ENCODE measurements at places on chromosomes 11 and 22.

- DNase-seq: no peak
Observed at GRCh38 chr11:100575860-100576717, 111.0 kb upstream of the ARHGAP42 start.

DNA sequence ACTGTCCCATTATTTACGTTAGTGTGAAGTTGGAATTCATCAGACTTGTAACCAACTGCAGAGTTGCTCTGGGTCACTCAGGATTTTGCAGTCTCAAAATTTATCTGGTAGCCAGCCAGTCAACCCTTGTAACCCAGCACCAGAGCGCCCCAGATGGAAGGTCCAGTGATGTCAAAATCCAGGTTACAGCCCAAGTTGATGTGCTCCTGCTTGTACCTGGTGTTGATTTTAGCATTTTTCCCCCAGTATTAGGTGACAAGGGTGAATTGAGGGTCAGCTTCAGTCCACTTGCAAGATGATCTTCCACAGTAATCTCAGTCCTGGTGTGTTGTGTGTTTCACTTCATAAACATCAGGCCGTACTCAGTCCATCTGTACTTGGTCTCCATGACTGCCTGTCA, 7.5 kb downstream of the TIMM10B start:
- DNase-seq: no peak

DNA sequence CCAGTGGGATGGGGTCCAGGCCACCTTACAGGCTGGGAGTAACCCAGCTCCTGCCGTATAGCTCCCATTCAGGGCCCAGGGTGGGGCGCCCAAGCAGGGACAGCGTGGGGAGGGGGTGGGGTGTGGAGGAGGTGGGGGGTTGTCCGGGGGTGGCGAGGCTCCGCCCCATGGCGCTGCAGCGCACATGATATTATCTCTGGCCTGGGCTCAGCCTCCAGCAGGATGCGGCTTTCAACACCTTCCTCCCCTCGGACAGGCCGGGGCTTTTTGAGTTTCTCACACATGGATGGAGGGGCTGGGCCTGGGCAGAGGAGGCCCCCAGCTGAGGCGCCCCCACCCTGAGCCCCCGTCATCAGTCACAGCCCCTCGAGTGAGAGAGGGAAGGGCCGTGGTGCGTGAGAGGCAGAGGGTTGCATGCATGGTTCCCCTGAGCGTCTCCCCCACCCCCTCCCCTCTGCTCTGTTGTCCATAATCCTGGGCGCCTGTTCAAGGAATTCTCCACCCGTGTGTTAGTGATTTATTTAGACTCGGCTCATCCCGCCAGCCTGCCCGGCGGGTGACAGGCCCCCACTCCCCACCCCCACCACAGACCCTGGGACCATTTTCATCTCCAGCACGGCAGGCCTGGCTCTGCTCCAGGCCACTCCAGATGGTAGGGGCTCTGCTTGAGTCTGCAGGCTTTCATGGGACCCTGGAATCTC, 44.9 kb downstream of the WNT11 start:
- no peak for DNase-seq

DNA sequence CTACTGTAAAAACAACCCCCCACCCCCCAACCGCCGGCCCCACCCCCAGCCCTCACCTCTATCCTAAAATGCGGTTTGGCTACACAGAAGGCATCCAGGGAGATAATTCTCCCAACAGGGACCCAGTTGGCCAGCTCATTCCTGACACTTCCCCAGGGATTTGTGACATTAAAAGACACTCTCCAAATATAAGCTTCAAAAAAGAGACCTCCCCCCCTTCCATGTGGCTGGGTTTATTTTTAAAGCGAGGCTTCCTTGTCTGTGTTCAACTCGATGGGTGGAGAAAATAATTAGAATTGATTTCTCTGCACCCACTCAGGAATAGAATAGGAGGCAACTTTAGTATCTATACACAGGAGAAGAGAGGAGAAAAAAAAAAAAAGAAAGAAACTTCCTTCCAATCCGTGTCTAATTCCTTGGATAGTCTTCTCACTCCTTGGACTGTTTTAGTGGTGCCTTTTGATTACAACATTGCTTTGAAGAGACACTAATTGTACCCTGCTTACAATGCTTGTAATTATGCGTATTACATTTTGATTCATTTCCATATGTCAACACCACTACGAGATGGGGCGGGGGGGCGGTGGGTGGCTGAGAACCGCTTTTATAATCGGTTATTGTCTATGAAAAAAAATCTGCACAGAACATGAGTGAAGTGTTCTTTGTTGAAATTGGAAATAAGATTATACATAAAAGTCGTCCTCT, 500.4 kb downstream of the MIAT start:
- DNase-seq: no peak

GRCh38 chr11:98036810-98037209, 983.9 kb upstream of the CNTN5 start:
- no peak for DNase-seq

- no peak for DNase-seq
Observed at GRCh38 chr11:96567176-96567575, 177.4 kb downstream of the JRKL start.

- no peak for DNase-seq
Observed at GRCh38 chr22:30968015-30968923, at the start of gene MORC2. Gene MORC2, minus strand, starts transcription at chr22:30968774. Its CDS starts 885 bp downstream, at chr22:30967889.

DNA sequence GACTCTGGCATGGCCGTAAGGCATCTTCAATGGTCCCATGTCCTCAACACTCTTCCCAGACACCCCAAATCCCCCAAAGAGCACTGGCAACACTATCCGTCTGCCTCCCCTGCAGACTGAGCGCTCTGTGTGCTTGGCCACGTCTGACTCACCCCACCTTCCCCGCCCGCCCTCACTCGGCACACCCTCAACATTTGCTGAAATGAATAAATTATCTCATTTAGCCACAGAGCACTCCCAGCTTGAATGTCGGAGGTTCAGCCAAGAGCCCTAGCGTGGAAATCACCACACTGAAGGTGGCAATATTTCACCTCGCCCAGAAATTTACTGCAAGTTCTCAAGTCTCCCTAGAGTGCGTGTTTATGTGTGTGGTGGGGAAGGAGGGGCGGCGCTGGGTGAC, 46.6 kb upstream of the TCF20 start:
- DNase-seq: peak; percentile 69

DNA sequence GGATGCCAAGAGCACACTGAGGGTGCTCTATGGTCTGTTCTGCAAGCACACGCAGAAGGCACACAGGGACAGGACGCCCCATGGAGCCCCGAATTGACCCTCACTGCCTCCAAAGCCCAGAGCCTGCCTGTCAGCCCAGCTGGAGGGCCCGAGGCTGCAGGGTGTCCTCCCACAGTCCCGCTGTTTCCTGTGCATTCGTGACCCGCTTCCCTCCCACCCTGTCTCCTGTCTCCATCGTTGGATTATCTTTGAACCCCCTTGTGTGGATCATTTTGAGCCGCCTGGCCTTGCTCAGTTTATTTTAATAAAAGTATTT, 25.6 kb downstream of the PARVG start:
- DNase-seq: no peak

GRCh38 chr11:9330387-9331384, 16.3 kb upstream of the TMEM41B start:
- DNase-seq: no peak

DNA sequence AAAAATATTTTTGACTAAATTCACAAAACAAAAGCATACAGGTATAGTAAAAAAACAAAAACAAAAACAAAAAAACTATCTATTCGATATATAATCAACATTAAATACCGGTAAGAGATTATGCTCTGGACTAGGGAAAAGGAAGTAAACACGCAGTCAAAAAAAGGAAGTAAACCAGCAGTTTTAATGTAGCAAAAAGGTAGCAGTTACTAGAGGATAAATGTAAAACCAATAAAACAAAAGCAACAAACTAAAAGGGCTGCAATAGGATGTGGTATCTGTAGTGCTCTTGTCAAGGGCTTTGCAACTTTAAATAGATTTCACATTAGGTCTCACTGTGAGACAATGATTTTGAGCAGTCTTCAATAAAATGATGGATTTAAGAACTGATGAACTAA, 2.4 kb downstream of the TRIM22 start:
- DNase-seq: no peak

DNA sequence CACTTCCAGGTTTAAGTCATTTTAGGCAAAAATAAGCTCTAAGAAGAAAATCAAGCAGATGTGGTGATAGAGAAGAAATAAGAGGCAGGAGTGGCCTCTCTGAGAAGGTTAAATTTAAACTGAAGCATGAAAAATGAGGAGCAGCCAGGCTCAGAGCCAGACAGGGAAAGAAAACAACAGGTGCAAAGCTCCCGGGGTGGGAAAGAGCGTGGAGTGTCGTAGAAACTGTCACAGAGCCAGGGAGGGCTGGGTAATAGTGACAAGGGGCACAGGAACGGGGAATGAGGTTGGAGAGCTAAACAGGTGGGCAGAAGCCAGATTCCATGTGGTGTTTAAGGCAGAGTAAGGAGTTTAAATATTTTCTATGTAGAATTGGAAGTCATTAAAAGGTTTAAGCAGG, 132.1 kb upstream of the BLID start:
- no peak for DNase-seq

DNA sequence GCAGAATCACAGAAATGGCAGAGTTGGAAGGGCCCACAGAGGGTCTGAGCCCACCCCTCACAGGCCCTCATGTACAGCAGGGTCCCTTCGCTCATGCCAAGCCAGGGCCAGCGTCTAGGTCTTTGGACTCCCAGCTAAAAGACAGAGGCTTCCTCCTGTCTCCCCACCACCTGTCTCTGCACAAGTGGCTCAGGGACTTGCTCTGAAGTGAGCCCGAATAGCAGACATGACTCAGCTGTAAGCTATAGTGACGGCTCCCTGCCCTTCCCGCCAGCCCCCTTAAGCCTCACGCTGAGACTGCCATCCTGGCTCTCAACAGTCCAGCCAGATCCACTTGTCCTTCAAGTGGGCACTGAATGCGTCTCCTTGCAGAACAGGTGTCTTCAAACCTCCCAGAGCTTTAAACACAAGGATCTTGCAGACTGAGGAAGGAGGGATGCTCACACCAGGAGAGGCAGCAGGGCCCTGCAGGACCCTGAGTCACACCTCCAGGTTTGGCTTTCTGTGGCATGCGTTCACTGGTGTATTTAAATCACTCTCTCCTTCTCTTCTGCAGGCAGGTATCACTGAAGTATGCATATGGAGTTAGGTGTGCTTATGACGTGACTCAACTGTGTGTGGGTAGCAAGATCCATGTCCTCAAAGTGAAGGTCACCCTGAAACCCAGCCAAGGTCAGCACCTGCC, 154.9 kb downstream of the CACNA1I start:
- DNase-seq: peak; percentile 11

DNA sequence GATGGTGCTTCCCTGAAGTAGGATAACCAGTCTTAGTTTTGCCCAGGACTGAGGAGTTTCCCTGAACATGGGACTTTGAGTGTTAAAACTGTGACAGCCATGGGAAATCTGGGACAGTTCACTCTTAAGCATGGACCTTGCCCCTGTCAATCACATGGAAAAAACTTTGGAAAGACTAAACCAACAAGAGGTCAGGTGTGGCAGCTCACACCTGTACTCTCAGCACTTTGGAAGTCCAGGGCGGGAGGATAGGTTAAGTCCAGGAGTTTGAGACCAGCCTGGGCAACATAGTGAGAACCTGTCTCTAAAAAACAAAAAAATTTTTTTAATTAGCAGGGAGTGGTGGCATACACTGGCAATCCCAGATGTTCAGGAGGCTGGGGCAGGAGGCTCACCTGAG, 3.3 kb upstream of the AMBRA1 start:
- no peak for DNase-seq

DNA sequence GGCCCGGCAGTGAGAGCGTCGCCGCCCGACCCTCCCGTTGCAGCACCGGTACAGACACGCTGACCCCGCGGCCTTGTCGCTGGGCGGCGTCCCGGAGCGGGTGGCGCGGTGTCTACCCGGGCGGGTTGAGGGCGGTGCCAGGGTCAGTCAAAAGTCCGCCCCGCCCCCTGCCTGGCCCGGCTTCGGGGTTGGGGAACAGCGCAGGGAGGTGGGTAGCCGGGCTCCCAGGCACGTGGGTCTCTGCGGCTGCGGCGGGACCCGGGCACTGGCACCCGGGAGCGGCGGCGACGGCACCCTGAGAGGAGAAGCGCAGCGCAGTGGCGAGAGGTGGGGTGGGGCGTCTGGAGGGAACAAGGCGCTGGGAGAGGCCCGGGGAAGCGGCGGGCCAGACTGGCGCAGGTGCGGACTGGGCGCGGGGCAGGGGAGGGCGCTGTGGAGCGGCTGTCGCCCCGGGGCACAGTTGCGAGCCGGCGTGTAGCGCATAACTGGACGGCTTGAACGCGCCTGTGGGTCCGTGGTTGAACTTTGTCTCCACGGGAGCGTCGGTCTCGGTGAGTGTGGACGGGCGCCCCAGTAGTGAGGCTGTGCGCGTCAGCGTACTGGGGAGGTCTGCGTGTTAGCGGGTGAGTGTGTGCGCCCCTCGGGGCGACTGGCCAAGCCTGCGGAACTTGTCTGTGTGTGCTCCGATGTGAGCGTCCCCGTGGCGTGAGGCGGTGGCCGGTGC, at the start of gene P2RY2:
TSS of gene P2RY2 (plus strand) at position 176 of the 724 bp plus-strand sequence. CDS start 15,879 bp downstream, outside the sequence.
- peak; percentile 70 for DNase-seq

DNA sequence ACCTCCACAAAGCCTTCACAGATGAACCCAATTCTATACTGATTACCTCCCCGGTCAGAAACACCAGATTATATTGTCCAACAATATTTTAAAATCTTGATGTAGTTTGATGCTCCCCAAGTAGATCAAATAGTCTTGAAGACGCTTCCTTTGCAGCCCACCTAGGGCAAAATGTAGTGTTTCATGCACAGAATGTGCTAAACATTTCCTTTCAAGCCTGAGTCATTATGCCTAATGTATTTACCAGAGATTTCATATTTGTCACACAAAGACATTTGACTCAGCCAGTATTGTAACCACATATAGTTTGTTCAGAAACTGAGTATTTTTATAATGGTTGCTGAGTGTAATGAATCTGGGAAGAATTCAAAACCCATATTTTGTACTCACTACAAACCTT, 1396.8 kb downstream of the LRRC4C start:
- DNase-seq: no peak

GRCh38 chr11:119285431-119285830, 31.5 kb downstream of the MCAM start:
- no peak for DNase-seq

- DNase-seq: no peak
Observed at GRCh38 chr11:7300281-7300680, 48.6 kb downstream of the SYT9 start.

DNA sequence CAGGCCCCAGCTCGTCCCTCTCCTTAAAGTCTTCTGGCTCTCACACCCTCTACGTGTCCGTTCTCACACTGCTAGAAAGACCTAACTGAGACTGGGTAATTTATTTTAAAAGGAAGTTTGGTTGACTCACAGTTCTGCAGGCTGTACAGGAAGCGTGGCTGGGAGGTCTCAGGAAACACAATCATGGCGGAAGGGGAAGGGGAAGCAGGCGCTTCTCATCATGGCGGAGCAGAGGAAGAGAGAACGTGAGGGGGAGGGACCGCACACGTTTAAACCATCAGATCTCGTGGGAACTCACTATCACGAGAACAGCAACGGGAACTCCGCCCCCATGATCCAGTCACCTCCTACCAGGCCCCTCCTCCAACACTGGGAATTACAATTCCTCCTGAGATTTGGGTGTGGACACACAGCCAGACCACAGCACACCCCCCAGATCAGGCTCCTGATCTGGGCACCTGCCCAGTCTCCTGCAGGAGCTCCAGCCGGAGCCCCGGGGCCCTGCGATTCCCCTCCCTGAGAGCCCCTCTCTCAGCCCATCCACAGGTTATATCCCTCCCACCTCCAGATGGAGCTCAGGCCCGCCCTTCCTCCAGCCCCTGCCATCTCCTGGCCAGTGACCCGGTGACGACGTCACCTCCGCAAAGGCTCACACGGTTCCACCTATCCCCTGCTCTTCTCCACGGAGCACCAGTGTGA, 170.2 kb downstream of the BRD1 start:
- peak; percentile 86 for DNase-seq

Data from stimulated activated CD8-positive, alpha-beta memory T cell treated with anti-CD3 and anti-CD28 coated beads, Interleukin-4, amount 100 ng/mL, for 48 hours (primary cell).